ENCODE measurements at places on chromosomes 7 and 10.

GRCh38 chr7:101517304-101517703 lies 111.8 kb downstream of the MYL10 start:
- DNase-seq = no peak

DNA sequence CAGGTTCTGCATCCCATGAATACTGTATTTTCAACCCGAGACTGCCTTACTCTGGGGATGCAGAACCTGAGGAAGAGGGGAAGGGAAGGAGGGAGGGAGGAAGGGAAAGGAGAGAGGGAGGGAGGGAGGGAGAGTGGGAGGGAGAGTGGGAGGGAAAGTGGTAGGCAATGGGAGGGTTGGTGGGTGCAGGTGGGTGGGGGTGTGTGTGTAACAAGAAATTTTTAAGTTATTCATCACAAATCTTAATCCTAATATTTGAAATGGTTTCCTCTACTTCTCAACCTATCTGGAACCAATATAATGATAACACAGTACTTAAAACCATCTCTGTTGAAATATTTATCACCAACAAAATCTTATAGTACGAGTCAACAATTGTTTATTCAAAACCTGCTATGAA lies 68.0 kb downstream of the PDSS1 start:
- DNase-seq = no peak

DNA sequence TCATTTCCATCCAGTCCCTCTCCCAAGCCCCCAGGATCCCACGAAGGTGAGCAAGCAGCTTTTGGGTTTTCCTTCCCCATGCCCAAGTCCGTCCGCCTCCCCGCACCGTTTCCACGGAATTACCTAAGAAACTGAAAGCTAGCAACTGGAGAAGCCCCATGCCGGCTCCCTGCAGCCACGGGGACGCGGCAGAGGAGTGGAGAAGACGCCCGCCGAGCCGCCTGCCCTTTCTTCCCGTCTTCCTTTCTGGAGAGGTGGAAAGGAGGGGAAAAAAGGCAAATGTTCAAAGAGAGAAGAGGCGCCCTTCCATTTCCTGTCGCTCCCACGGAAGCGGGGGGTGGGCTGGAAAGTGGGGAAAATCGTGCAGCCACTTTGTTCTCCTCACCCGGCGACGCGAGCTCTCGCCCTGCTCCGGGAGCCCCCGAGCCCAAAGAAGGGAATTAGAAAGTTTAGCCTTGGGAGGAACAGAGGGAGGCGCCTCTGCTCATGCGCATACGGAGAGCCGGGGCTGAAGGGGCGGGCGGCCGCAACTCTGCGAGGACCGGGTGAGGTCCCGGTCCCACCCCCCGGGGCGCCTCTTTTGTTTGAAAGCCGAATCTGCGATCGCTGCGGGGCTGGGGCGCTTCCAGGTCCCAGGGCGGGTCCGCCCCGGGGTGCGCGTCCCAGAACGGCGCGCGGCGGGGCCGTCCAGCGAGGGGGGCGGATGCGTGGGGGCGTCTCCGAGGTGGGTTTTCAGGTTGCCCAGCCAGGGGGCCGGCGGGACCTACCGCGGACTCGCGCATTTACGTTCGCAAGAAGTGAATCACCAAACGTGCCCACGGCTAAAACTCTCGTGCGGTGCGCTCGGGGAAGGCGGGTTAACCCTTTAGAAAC lies at the start of gene LAMB1:
LAMB1 (minus strand) TSS at position 436 of the 873 bp plus-strand sequence; CDS start at position 160, 276 bp downstream.
- no peak for DNase-seq

- DNase-seq = no peak
Measured at GRCh38 chr7:71267734-71268469, 136.0 kb downstream of the GALNT17 start.

DNA sequence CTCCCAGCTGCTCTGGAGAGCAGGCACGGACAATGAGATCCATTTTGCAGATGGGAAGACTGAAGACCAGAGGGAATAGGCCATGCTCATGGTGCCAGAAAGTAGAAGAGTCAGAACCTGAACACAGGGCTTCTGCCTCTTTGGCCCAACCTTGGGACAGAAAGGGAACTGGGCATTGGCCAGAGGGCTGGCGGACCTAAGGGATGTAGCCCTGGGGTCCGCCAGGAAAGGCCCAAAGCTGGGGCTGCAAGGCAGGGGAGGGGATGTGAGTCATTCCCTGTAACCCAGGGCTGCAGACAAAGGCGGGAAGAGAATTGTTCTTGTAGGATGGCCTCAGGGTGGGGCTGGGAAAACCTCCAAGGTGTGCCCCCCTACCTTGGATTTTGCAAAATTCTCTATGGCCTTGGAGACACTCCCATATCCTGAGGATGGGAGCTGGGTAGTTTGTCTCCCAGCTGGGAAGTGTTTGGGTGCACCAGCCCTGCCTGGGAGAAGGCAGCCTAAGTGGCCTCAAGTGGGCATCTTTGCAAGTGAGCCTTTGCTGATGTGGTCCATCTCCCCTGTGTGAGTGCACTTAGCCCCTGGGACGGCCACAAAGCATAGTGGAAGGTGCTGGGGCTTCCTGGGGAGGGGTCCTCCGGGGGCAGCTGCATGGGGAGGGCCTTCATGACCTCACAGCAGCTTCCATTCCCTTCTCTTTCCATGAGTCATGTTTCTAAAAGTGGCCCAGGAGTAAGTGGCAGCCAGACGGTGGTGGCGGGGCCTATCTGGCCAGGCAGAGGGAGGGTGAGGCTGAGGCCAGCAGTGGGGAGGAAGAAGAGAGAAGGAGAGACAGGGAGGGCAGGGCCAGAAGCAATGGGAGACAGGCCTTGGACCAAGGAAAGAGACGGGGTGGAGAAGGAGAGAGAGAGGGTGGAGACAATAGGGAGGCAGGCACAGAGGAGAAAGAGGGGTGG lies 9.2 kb downstream of the AQP1 start:
- no peak for DNase-seq

GRCh38 chr10:118720685-118721538 lies 33.9 kb downstream of the CACUL1 start:
- DNase-seq = peak; percentile 19

GRCh38 chr10:95350830-95351228 lies 60.0 kb upstream of the PDLIM1 start:
- DNase-seq = no peak

DNA sequence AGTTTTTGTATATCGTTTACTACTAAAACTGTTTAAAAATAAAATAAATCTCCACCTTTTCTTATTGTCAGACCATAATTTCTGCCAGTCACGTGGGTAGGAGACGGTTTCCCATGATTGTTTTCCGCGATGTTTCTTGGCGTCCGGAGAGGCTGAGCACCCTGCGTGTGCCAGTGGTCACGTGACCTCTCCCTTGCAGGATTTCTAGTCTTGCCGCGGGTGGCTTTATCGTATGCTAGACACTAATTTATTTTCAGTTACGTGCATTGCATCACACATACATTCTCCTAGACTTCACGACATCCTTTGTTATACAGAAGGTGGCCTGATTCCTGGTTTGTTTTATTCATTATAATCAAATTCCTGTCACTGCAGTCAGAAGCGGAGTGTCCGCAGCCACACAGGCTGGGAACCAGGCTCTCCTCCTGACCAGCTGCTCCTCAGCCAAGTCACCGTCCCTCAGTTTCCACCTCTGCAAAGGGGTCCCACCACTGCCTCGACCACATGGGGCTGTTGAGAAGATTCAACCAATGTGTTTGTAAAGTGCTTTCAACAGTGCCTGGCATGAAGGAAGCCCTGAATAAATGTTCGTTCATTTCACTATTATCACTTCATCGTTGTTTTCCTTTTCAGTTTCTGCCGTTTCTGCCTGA lies 203.2 kb upstream of the PPP2R2D start:
- no peak for DNase-seq

DNA sequence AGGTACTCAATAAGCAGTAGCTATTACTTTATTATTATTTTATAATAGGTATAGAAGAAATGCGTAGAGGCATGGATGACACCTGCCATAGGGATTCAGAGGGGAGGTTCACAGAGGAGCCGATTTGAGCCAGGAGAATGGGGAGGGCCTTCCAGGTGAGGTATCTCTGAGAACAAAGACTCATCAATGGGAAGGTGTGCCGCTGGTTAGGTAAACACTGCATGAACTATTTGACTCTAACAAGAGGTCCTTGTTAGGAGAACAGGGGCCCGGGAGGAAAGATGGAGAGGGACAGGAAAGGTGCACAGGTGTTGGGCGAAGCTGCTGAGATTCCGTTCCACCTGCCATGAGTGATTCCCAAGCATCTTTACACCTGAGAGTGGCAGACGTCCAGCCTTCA lies 41.8 kb upstream of the TMEM273 start:
- no peak for DNase-seq

GRCh38 chr10:73791871-73792400 lies 6.5 kb downstream of the ZSWIM8 start:
- DNase-seq = no peak

Data from activated T-cell treated with anti-CD3 and anti-CD28 coated beads for 48 hours (primary cell).